ENCODE measurements at places on chromosomes 16 and 17. TPM values are rescaled to one million over a fixed set of nuclear protein-coding genes. Genes with fewer than 3 reads are reported as not detected.

DNA sequence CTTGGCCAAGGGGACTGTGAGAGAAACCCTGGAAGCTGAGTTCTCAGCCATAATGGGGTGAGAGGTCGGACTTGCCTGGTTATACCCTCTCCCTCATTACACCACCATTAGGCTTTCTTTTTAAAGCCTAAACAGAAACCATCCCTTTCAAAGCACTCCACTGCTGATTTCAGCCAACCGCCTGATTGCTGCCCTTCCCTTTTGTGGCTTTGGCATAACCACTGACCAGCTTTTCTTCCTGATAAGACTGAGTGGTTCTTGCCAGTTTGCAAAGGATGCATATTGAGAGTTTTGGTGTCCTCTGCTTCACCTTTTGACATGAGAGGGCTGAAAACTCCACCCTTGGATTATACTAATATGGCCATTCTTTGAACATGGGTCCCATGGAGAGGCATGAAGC, 308.2 kb upstream of the GOT2 start:
- no peaks in the 10 kb centered on the region for H3K27me3 ChIP-seq
- no peak for DNase-seq
- no peaks in the 10 kb centered on the region for H3K4me1 ChIP-seq
- H3K4me3 ChIP-seq, result no peak overlapping the region
- H3K36me3 ChIP-seq, result no peaks in the 10 kb centered on the region

DNA sequence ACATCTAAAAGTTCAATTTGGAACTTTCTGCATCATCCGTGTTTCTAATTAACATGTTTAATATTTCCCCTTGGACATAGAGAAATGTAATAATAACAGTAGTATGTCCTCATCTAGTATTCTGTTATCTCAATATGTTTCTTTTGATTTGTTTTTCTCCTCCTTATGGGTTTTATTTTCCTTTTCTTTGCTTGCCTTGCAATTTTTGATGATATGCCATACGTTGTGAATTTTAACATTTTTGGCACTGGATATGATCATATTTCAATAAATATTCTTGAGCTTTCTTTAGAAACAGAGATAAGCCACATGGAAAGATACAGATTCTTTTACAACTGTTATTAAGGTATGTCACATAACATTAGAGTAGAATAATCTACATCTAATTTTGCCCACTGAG, 1316.2 kb downstream of the CDH8 start:
- no peaks in the 10 kb centered on the region for H3K27me3 ChIP-seq
- no peak overlapping the region for H3K4me3 ChIP-seq
- H3K27ac ChIP-seq, result no peak overlapping the region
- no peak for DNase-seq
- no peaks in the 10 kb centered on the region for H3K4me1 ChIP-seq
- no peaks in the 10 kb centered on the region for H3K36me3 ChIP-seq

GRCh38 chr17:44587339-44587738, 30.1 kb downstream of the FZD2 start:
- no peaks in the 10 kb centered on the region for H3K27me3 ChIP-seq
- H3K4me3 ChIP-seq, result no peak overlapping the region
- H3K4me1 ChIP-seq, result no peaks in the 10 kb centered on the region

Gene MMP2
- 206 TPM for total RNA-seq

GRCh38 chr16:82302042-82302727, 132.2 kb upstream of the MPHOSPH6 start:
- H3K4me3 ChIP-seq, result no peak overlapping the region
- H3K36me3 ChIP-seq, result no peaks in the 10 kb centered on the region
- H3K27ac ChIP-seq, result no peak overlapping the region
- DNase-seq, result no peak
- H3K4me1 ChIP-seq, result no peaks in the 10 kb centered on the region

Gene G6PC1
- total RNA-seq, result not detected

GRCh38 chr16:66670691-66671388, 25.7 kb downstream of the CMTM4 start:
- H3K27me3 ChIP-seq, result no peaks in the 10 kb centered on the region
- no peak for DNase-seq
